ENCODE measurements at places on chromosomes 2 and 18.

DNA sequence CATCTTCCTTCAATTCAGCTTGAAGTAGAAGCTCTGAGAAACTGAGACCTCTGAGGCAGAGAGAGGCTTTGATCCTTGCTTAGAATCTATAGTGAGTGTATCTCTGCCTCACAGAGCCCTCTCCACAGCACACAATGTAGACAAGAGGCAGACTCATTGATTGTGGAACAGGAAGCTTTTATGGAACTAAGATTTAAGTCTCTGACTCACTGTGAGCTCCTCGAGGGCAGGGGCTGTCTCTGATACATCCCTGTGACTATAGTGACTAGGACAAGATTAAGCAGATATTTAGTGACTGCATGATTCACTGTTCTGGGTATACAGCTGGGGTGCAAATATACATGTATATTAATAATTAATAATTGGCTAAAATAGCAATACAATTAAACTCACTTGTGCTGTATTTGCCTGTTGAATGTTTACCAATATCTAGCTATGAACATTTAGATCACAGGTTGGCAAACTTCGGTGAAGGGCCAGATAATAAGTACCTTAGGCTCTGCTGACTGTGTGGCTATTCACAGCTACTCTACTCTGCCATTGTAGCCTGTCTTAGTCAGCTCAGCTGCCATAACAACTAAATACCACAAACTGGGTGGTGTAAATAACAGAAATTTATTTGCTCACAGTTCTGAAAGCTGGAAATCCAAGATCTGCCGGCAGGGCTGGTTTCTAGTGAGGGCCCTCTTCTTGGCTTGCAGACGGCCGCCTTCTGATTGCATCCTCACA, 54.4 kb downstream of the ARHGEF4 start:
- DNase-seq = no peak

- DNase-seq = no peak
These were observed 48.7 kb upstream of the NBEAL1 start for GRCh38 chr2:202965810-202966460.

DNA sequence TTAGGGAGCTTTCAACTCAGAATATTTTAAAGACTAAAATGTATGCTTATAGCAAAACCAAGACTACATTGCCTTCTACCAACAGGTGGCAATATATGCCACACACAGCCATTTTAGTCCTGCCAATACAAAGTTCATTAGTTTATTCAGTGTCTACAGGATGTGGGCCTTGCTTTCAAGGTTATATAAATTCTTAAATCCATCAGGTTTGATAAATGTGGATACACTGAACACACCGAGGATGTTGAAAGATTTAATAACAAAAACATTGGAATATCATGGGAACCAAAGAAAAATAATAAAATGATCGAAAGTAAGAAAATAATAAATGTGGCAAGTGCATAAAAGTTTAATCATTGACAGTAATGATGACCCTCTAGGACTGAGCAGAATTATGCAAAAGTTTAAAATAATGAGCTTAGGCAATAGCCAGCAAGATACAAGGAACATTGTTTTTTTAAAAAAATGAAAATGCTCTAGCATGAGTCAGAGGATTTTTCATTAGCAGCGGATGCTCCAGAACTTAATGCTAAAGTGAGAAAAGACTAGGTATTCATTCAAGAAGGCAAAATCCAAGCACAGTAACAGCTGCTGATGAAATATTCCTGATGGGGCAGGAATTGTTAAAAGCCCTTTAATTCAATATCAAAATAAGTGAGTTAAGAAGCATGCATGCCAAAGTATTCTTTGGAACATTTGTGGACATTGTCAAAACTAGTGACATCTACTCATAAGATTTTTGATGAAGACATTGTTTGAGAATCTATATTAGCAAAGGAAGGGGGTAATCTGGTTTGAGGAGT, 14.2 kb downstream of the SCN9A start:
- no peak for DNase-seq

DNA sequence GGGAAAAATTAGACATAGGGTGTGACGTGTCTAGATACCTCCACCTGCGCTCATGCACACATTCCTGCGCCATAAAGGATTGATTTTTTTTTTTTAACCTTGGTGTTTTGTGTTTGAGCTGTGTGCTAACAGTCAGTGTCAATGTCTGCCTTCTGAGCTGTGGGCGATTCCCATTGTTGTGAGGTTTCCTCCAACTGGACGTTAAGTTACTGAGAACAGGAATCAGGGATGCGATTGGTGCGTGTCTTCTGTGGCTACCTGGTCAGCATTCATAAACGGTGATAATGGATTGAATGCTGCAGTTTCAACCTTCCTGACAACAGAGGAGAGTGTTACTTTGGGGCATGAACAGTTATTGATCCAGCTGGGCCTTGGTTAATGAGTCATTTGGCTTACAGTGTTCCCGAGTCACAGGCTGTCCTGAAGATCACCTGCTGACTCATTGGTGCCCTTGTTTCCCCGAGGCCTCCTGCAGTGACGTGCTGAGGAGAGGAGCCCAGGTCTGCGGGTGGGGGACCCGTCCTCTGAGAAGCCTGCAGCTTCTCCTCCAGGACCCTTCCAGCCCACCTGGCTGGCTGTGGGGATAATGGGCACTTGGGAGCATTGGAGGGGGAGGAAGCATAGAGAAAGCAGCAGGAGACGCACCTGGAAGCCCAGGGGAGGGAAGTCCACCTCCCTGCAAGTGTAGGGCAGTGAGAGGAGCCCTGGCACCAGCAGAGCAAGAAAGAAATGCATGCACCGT, 25.8 kb upstream of the CABYR start:
- no peak for DNase-seq

DNA sequence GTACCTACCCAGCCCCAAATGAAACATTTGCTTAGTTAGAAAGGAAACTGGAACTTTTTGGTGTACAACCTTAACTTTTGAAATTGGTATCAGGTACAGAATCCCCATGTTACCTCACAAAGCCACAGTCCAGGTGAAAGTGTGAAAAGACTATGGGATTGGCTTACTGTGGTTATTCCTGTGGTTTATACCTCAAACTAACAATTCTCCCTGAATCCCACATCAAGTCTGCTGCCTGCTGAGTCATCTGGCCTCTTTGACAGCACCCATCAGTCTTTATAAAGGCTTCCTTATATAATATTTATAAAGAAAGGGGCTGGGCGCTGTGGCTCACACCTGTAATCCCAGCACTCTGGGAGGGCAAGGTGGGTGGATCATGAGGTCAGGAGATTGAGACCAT, 164.6 kb downstream of the TMEM247 start:
- DNase-seq = no peak

GRCh38 chr2:128666596-128666995, 347.9 kb upstream of the HS6ST1 start:
- DNase-seq = no peak
